ENCODE measurements at places on chromosomes 2 and 18.

- no peak for DNase-seq
These were observed 189.7 kb downstream of the PID1 start for GRCh38 chr2:229081411-229081810.

- DNase-seq = no peak
These were observed 33.9 kb upstream of the FHL2 start for GRCh38 chr2:105432749-105433148.

GRCh38 chr2:216520112-216520511, 21.5 kb downstream of the RPL37A start:
- no peak for DNase-seq

- no peak for DNase-seq
These were observed 45.0 kb downstream of the SLC4A1AP start for GRCh38 chr2:27708666-27709065.

DNA sequence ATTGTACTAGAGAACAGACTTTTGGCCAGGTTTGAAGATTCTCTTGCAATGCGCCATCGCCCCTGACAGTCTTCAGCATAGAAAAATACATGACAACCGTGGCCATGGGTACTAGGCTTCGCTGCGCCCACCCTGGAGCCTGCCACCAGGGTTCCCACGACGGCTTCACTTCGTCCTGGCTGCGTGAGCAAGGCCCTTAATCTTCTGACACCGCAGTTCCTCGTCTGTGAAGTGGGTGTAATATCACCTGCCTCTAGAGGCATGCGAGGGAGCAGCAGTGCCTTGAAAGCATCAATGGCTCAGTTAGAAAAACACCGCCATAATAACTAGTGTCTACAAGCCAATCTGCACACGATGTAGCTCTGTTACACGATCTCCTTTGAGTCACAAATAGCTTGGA, 175.2 kb upstream of the HS6ST1 start:
- no peak for DNase-seq

GRCh38 chr2:95023222-95023597, 2.3 kb upstream of the MAL start:
- DNase-seq = peak; percentile 46

DNA sequence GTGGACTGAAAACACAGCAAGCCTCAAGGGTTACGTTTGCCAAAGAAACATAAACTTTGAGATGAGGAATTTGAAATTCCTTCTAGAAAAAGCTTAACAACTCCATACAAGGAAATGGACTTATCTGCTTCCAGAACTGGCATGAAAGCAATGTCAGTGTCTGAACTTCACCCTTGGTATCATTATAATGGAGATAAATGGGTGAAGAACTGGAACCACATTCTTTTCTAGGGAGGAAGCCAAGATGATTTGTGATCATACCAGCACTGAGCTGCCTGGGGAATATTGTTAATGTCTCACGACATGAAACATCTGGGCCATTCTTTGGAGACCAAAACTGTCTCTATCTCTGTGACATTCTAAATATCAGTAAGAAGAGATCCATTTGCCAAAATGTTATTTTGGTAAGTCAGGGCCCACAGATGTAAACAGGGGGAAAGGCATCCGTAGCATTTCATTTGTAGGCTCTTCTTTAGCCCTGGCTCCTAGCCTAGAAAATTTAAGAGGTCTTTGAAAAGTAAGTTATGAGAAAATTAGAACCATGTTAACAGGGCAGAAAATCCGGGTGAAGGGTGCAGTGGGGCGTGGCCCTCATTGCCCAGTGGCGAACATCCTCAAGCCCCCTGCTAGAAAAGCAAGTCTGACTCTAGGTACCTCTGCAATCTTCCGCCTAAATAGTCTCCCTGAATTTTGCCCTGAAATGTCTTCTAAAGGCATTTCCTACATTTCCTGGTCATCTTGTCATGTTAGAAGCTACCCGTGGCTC, 295.3 kb upstream of the EPAS1 start:
- DNase-seq = no peak

DNA sequence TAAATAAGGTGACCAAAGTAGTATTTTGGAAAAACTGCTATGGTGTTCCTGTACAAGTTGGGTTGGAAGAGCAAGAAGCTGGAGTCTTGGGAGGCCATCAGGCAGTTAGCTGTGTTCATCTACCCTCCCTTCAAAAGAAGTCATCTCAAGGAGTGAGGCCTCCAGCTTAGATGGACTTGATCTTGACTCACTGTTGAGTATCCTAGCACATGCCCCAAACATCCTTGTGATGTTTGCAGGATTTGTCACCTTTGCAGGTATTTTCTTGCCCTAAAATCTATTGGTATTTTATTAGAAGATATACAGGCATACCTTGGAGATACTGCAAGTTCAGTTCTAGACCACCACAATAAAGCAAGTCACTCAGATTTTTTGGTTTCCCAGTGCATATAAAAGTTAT, 30.2 kb downstream of the RNMT start:
- DNase-seq = no peak

DNA sequence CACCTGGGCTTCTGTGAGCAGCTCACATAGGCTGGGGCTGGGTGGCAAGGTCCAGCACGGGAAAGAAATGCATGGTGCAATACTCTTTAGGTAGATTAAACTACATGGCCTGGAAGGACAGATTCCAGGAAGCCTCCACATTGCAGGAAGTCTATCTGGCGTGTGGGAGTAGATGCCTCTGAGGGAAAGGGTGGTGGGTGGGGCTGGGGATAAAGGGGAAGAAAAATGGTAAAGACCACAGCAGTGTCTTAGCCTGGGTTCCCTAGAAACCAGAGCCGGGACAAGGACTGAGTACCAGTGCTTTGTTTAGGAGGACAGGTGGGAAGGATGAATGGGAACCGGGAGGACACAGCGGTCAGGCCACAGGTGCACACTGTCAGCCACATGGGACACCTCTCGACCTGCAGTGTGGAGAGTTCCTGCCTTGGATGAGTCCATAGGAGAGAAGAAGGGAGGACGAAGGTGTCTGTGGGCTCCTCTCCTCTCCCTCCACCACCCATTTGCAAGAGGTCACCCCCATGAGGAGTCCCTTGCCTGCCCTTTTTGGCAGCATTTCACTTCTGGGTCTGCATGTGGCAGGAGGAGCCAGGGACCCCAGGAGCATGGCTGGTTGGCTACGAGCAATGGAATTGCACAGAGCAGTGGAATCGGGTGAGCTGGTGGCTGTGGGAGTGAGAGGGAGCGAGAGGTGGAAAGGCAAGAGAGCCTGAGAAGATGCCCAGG, 91.5 kb upstream of the HS6ST1 start:
- DNase-seq = no peak

- no peak for DNase-seq
These were observed 1.3 kb downstream of the ERICH2 start for GRCh38 chr2:170771421-170771937.

DNA sequence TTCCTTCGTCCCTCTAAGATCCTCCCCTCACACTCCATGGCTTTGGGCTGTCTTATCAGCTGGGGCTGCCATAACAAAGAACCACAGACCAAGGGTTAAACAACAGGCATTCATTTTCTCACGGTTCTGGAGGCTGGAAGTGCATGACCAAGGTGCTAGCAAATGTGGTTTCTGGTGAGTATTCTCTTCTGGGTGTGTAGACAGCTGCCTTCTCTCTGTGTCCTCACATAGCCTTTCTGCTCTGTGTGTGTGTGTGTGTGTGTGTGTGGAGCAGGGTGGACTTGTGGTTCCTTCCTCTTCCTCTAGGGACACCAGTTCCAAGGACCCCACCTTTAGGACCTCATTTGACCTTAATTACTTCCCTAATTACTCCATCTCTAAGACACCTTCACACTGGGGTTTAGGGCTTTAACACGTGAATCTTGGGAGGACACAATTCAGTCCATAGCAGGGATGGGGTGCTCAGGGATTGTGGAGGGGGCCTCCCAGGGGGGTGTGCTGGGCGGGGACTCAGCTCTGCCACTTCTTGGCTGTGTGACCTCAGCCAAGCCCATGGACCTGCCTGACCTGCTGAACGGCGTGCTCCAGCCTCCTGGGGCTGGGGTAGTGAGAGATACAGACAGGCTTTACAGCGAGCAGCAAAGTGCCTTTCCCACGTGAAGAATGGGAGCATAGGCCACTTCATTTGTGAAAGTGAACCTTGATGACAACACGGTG, 38.0 kb downstream of the ACKR3 start:
- DNase-seq = no peak

DNA sequence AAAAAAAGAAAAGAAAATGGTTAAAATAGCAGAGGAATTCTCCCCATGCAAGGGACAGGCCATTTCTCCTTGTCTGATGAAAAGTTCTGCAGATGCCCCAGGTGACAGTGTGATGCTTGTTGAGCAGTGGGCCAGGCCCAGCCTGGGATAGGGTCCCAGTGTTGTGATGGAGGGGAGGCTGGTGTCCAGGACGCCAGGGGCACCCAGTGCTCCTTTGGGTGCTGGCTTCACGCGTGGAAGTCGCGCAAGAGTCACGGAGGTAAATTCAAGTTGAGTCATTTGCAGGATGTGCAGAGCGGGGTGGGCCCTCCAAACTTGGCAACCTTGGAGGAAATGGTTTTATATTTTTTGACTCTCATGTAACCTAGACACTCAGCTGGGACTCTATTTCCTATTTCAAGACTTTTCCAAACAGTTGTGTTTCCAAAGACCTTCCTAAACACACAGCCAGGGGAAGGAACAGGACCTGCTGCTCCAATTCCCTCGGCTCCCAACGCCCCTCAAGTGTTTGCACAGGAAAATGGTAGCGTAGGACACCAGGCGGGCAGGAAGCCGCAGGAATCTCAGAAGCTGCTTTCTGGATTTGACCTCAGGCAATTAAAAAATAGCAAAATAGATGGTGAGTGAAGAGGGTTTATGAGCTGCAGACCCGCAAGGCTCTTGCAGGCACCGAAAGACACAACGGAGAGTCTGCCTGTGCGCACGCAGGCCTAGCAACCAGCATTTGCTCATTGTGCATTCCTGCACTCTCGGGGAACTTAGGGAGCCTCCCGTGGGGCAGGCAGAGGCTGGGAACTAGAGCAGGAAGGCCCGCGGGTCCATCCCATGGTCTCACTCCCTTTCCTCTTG, 107.1 kb upstream of the ODC1 start:
- DNase-seq = no peak

DNA sequence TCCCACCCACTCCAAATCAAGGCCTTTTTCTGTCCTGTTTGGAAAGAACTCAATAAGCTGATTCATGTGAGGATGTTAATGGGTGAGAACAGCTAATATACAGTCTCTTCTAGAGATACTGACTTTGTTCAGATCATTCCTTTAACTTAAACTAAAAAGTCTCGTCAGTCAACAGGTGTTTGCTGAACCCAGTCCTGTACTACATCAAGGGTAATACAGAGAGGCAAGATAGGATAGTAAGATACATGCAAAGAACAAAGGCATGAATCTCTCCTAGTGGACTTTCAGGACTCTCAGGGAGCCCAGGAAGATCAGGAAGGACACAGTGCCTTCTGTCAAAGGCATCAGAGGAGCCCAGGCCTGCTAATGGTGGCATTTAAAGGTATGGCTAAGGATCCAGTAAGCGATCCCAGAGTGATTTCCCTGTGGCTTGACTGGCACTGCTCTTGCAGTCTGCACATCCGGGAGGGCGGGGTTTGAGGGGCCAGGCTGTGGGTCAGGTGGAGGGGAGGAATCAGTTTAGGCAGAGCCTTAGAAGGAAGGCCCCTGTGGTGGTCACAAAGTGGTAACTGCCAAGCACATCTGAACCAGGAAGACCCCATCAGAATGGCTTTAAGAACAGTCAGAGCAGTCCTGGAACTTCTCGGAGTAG, 54.0 kb downstream of the EPAS1 start:
- DNase-seq = no peak

DNA sequence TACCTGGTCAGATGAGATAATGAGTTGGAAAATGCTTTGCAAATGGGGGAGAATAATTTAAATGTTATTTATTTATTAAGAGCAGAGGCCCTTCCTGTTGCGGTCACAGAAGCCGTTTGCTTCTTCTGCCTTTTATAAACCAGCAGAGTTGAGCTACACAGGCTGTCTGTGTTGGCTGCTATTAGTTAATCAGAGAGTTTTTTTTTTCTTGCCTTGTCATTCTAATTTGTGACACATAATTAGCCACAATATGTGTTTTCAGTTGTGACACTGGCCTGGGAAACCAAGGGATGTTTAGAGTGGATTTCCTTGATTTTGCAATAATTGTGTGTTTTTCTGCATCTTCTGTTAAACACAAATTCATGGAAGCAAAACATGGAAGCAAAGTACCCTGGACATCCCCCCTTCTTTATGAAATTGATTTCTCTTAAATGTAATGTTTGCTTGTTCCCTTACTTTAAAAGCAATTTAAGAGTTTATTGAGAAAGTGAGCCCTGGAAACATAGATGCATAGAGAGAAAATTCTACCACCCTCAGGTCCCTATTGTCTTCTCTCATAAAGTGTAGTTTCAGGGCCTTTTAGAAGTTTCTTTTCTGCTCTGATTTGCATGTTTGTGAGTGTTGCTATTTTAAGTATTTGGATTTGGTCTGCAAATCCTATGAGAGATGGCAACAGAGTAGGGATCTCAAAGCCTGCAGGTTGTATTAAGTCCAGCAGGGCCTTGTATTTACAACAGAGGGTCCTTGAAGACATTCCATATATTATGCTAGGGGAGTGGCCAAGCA, 22.8 kb upstream of the IL37 start:
- DNase-seq = no peak

GRCh38 chr2:27155069-27155520, 6.3 kb downstream of the TCF23 start:
- no peak for DNase-seq

GRCh38 chr18:25353080-25353479, 1.1 kb upstream of the ZNF521 start:
- DNase-seq = no peak

GRCh38 chr2:78115291-78115690, 593.1 kb upstream of the LRRTM4 start:
- DNase-seq = no peak

DNA sequence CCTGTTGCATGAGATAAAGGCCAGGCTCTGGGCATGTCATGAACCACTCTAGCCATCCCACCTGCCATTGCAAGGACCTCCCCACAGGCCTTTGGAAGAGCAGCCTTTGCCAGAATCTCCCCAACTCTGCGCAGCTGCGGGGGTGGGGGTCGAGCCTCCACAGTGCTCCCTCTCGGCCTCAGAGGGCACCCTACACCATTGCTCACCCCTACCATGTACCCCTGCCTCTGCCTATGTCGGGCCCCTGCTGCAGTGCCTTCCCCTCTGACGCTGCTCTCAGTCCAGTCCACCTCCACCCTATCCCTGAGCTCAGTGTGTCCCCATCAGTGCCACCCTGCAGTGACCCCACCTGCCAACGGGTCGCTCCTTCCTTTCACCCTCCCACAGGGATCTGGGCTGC, 679.7 kb upstream of the RAB6C start:
- no peak for DNase-seq

- DNase-seq = no peak
These were observed 36.8 kb upstream of the RIOK3 start for GRCh38 chr18:23416298-23416697.

- peak; percentile 8 for DNase-seq
These were observed 32.1 kb upstream of the SPATS2L start for GRCh38 chr2:200274116-200275075.

- no peak for DNase-seq
These were observed 15.9 kb downstream of the RAPGEF4 start for GRCh38 chr2:172751564-172751963.
